ENCODE measurements at places on chromosomes 5 and 9.

DNA sequence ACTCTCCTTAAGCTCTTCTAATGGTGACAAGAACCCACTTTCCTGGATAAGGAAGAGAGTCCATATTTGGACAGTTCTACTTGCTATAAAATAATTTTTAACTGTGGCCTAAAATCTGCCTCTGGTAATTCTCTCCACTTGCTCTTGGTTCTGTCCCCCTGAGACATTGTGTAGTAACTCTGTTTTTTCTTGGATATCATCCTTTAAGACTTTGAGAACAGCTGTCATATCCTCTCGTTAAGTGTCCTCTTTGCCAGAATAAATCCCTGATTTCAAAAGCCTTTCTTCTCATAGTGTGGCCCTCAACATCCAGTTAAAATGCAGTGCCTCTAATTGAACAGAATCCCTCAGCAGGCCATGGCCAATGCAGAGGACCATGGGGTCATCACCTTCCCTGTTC lies 101.5 kb downstream of the ARHGEF28 start:
- no peak for DNase-seq

- no peak for DNase-seq
These were observed 7.8 kb downstream of the HSD17B3 start for GRCh38 chr9:96294159-96294545.

GRCh38 chr5:122471031-122471751 lies 159.2 kb downstream of the SNCAIP start:
- DNase-seq, result no peak

GRCh38 chr5:10157085-10157669 lies 92.5 kb downstream of the ATPSCKMT start:
- DNase-seq, result no peak

DNA sequence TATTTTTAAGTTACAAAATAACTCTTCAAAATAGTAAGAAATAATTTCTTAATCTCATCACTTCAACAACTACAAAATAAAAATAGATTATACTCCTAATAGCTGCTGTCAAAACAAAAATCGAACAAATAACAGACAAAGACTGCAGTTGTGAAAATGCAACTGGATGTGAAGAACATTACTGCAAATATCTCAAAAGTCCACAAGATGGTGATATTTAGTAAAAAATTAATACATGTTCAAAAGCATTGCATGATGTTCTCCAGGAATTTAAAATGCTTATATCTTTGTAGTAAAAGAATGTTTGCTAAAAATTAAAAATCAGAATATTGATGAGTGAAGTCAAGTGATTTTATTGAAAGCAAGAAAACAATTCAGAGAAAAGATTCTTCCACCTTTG lies 66.2 kb downstream of the MPDZ start:
- no peak for DNase-seq

- no peak for DNase-seq
These were observed 37.5 kb downstream of the NDUFS4 start for GRCh38 chr5:53597894-53598293.

DNA sequence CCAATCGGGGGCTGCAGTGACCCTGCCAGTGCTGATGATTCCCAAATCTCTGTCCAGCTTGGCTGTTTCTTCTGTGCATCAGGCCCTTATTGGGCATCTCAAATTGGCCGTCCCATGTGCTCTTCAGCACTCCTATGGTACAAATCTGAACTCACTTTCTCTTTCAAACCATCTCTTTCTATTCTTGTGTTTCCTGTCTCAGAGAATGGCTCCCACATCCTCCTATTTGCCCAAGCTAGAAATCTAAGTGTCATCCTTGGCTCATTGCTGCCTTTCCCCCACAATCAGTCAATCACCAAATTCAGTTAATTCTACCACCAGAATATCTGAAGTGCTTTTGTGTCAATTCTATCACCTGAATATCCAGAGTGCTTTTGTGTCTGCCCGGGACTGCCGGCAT lies 336.6 kb downstream of the CWC27 start:
- no peak for DNase-seq

- DNase-seq, result no peak
These were observed 6.2 kb downstream of the MLANA start for GRCh38 chr9:5896863-5897262.

GRCh38 chr5:171595801-171596231 lies 176.4 kb downstream of the FGF18 start:
- no peak for DNase-seq

- DNase-seq, result no peak
These were observed 114.5 kb downstream of the OXCT1 start for GRCh38 chr5:41755705-41756104.

DNA sequence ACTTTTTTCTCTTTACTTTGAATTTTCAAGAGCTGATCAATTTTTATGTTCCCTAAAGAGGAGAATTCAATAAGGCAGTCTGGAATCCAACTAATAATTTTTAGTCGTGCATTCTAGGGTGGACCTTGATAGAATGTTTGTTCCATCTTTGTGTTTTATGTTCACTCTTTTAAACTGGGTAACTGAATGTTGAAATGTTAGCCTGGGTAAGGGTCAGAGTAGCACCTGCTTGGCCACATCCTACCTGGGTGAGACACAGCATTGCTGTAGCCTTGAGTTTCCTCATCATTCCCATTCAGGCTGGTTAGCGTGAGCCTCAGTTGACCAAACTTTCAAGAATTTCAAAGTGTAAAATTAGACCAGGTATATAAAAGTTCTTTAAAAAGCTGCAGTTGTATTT lies 85.0 kb downstream of the SGCD start:
- DNase-seq, result no peak

- no peak for DNase-seq
These were observed 7.6 kb upstream of the SPTLC1 start for GRCh38 chr9:92122800-92123199.
